Testis (tissue), 5 donors: ENCODE measurements at places on chromosomes 11 and 22. TPM values are rescaled to one million over a fixed set of nuclear protein-coding genes. Genes with fewer than 3 reads are reported as not detected.

GRCh38 chr22:39395936-39396796 is 3.4 kb upstream of the TAB1 start:
- no peak overlapping the region for H3K4me3 ChIP-seq
- H3K27me3 ChIP-seq = no peaks in the 10 kb centered on the region
- no peaks in the 10 kb centered on the region for H3K36me3 ChIP-seq
- peaks cover 7% of the 10 kb centered on the region for H3K4me1 ChIP-seq

The CRACR2B gene
- 4.9 TPM for polyA plus RNA-seq

GRCh38 chr11:96139691-96140090 is 203.3 kb downstream of the MAML2 start:
- no peaks in the 10 kb centered on the region for H3K36me3 ChIP-seq
- H3K27ac ChIP-seq = no peak overlapping the region
- H3K4me3 ChIP-seq = no peak overlapping the region
- H3K4me1 ChIP-seq = no peaks in the 10 kb centered on the region
- no peak for DNase-seq

DNA sequence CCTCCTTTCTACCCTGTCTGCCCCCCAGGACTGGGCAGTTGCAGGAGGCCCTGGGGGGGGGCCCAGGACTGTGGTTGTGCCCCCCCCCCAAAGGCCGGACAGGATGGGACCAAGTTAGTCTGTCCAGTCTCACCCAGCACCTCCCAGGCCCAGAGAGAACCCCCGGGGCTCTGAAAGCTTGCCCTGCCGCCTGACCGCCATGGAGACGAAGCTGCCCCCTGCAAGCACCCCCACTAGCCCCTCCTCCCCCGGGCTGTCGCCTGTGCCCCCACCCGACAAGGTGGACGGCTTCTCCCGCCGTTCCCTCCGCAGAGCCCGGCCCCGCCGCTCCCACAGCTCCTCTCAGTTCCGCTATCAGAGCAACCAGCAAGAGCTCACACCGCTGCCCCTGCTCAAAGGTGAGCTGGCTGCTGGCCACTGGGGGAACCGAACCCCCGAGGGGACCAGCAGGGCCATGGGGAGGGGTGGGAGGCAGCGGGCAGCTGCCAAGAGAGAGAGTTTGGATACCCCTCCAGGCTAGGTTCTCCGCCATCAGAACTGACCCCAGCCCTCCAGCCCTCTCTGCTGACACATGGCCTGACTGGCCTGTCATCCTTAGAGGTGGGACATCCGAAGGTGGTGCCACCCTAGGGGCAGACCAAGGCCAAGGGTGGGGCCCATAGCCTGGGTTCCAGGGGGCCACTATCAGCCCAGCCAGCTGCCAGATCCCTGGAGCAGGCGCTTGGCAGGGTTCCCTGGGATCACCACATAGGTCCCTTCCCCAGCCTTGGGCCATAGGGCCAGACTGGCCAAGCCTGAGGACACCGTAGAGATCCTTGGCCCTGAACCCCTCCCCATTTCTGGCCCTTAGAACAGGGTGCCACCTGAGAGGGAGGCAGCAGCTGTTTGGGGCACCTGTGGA is 1.3 kb downstream of the PPP2R5B start:
- H3K36me3 ChIP-seq = no peaks in the 10 kb centered on the region
- H3K4me3 ChIP-seq = no peak overlapping the region
- no peaks in the 10 kb centered on the region for H3K27me3 ChIP-seq
- no peak overlapping the region for H3K27ac ChIP-seq
- peaks cover 18% of the 10 kb centered on the region for H3K4me1 ChIP-seq
- no peak for DNase-seq

GRCh38 chr11:64419257-64419790 is 60.4 kb downstream of the RPS6KA4 start:
- H3K36me3 ChIP-seq = no peaks in the 10 kb centered on the region
- no peak overlapping the region for H3K4me3 ChIP-seq
- no peak overlapping the region for H3K27ac ChIP-seq
- DNase-seq = no peak
- H3K27me3 ChIP-seq = no peaks in the 10 kb centered on the region
- no peaks in the 10 kb centered on the region for H3K4me1 ChIP-seq

- H3K36me3 ChIP-seq = no peaks in the 10 kb centered on the region
- no peaks in the 10 kb centered on the region for H3K27me3 ChIP-seq
- H3K4me3 ChIP-seq = no peak overlapping the region
- no peak for DNase-seq
- H3K4me1 ChIP-seq = no peaks in the 10 kb centered on the region
Measured at GRCh38 chr22:38610234-38610633, 40.3 kb upstream of the DMC1 start.

- H3K4me1 ChIP-seq = peaks cover 6% of the 10 kb centered on the region
- H3K27me3 ChIP-seq = no peaks in the 10 kb centered on the region
- H3K27ac ChIP-seq = no peak overlapping the region
Measured at GRCh38 chr11:19735157-19735908, 22.7 kb downstream of the NAV2 start.

- H3K4me1 ChIP-seq = no peaks in the 10 kb centered on the region
- no peak overlapping the region for H3K4me3 ChIP-seq
- no peak overlapping the region for H3K27ac ChIP-seq
Measured at GRCh38 chr11:88117281-88117858, 57.9 kb downstream of the RAB38 start.

DNA sequence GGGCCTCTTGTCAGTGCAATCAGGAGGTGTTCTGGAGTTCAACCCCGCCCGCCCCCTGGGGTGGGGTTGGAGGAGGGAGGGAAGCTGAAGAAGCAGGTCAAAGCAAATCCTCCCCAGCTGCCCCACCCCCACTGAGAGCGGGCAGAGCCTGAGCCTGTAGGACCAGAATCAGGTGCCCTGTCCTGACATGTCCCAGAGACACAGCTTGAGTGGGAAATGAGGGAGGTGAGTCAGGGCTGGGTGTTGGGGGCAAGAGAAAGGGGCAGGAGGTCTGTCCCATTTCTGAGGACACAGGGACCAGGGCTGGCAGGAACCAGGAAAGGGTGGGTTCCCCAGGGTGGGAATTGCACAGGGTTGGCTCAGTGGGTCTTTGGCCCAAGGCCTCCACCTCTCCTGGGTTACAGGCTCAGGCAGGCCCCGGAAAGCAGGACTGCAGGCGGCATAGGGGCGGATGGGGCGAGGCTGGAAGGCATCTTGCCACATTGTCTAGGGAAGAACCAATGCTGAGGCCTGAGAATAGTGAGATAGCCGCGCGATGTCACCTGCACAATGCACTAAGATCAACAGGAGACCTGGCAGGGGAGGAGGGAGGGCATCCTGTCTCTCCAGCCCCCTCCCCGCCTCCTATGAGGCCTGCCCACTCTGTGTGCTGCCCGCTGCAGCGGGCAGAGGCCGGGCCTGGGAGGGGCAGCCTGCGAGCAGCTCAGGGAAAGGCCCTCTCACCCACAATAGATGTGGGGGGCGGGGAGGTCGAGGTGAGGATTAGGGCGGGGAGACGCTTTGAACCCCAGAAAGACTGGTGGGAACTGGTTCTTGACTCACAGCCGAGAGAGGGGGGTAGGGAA is 32.4 kb downstream of the NECTIN1 start:
- H3K4me3 ChIP-seq = no peak overlapping the region
- no peak for DNase-seq
- H3K4me1 ChIP-seq = no peaks in the 10 kb centered on the region
- no peaks in the 10 kb centered on the region for H3K27me3 ChIP-seq
- H3K27ac ChIP-seq = no peak overlapping the region
